ENCODE measurements at places on chromosomes 2 and 18.

DNA sequence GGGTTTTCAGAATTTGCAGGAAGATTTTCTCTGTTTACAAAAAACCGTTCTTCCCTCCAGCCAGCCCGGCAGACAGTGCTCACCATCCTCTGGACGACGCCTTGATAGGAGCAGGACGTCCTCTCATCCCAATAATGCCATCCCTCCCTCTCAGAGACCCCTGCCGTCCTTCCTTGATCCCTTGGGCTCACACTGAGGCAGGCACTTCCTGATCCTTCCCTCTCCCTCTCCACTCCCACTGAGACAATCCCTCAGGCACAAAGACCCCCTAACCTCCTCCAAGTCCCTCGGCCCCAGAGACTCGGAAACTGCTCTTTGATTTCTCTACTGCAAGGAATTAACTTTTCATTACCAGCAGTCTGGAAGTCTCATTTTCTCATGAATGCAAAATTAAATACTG is 42.5 kb downstream of the PAX3 start:
- DNase-seq, result no peak

GRCh38 chr2:26917135-26917836 is 53.2 kb upstream of the MAPRE3 start:
- no peak for DNase-seq

DNA sequence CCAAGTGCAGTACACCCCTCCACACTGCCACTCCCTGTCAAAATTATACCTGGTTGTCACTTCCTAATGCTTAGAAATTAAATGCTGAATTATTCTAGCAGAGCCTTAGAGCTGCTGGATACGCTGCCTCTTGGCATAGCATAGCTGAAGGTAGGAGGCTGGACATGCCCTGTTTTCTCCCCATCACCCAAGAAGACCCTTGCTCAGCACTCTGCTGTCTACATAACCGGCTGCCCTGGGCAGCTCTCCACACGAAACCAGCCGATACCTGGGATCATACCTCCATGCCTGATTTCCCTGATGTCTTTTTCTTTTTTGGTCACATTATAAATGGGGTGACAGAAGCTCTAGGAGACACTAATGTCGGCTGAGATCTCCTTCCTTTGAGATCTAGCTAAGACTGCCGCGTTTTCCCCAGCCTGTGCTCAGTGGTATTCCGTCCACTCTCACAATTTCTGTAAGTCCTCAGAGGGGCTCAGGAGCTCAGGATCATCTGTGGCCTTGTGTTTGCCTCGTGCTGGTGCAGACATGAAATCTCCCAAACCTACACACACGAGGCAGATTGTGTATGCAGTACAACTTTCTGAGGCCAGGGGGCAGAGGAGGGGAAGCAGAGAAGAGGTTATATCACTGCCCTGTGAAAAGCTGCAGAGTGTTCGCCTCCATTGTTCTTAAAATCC is 13.5 kb upstream of the ZAP70 start:
- no peak for DNase-seq

DNA sequence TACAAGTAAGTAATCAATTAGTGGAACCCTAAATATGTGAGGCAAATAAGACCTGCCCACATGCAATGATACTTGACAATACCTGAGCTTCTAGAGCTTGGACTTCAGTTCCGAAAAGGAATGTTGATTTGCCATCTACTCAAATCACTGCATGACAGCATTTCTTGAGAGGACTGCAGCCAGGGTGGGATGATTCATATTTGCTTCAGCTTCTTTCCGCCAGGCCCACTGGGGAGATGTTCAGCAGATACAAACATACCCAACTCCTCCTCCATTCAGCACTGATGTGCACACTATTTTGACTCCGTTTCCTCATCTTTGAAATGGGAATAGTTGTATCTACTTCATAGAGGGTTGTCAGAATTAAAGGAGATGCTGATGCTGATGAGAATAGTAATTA is 28.8 kb upstream of the TMEM177 start:
- no peak for DNase-seq

- DNase-seq, result no peak
Measured at GRCh38 chr2:163077241-163077640, 238.7 kb upstream of the KCNH7 start.

- DNase-seq, result no peak
Measured at GRCh38 chr2:21317131-21317530, 193.4 kb downstream of the TDRD15 start.

DNA sequence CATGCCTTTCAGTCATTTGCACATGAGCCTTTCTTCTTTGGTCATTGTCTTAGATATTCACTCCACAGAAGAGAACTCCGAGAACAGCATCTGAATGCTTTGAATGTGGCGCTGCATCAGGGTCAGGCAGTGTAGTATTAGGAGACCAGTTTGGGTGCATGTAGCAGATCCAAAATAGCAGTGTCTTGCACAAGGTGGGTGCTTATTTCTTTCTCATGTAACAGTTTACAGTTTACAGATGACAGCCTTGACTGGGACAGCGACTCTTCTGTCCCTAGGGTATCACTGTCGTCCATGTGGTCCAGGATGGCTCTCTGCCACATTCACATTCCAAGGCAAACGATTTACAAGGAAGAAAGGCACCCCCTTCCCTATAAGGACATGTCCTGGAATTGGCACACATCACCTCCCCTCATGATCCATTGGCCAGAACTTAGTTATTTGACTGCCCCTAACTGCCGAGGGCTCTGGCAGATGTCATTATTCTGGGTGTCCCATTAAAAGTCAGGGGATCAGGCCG is 101.0 kb downstream of the STPG4 start:
- DNase-seq, result no peak

DNA sequence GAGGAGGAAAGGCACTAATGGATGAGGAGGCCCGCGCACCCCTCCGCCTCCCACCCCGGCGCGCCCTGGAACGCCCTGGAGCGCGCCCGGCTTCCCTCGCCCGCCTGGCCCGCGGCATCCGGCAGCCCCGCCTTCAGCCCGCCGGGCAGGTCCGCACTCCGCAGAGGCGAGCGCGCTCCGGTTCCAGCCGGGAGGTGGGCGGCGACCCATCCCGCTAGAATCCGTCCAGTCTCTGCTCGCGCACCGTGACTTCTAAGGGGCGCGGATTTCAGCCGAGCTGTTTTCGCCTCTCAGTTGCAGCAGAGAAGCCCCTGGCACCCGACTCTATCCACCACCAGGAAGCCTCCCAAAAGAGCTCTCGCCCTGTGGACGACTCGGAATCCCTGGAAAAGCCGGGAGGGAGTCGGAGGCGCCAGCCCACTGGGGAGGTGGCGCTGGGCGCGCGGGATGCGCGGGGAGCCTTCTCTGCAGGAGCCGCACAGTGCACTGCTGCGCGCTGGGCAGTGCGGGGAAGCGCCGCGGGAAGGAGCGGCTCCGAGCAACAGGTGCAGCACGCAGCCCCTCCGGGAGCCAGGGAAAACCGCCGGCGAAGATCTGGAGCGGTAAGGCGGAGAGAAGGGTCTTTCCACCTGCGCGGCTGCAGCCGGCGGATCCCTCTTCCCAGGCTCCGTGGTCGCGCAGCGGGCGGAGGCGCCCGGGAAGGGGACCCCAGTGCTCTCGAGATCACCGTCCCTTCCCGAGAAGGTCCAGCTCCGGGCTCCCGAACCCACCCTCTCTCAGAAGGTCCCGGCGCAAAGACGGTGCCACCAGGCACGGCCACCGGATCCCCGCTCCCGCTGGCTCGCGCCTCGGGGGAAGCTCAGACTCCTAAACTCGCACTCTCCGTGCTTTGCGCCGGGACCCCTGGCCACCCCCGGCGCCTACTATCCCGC is at the start of gene GALR1:
Gene GALR1 (plus strand): TSS at position 280 of the 932 bp plus-strand sequence. CDS start 701 bp downstream, outside the sequence.
- DNase-seq, result no peak

GRCh38 chr2:99605036-99605435 is 115.2 kb upstream of the REV1 start:
- no peak for DNase-seq

DNA sequence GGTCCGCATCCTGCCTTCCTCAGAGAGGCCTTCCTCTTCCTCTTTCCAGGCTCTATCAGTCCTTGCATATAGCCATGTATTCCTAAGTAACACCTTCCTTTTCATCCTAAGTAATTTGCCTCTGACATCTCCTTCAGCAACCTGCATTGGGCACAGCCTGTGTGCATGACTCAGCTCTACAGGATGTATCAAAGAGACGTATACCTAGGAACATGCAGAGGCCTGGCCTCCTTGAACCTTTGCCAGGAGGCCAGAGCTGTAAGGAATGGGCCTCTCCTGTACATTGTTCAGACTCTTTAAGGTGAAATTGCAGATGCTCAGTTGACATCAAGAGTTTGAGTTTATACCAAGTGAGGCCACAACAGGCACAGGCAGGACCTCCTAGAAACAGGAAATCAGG is 76.0 kb upstream of the CELF4 start:
- no peak for DNase-seq

- DNase-seq, result no peak
Measured at GRCh38 chr2:237585590-237586221, 4.8 kb downstream of the RAB17 start.

GRCh38 chr2:155748131-155748530 is 584.4 kb downstream of the NR4A2 start:
- no peak for DNase-seq

DNA sequence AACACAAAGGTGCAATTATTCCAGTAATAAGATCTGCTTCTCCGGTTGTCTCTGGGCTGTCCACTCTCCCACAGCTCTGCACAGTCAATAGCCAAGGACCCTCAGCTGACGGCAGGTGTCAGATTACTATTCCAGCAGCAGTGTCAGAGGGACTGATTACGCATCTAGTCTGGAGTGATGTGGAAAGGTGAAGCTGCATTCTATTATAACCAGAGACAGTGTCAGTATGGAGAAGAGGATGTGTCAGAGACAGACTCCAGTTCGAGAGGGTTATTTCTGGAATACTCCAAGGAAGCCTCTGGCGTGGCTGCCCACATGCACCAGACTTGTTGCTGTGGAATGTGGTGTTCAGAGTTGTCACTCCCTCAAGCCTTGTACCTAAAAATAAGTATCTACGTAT is 163.6 kb upstream of the TMEM200C start:
- peak; percentile 40 for DNase-seq

DNA sequence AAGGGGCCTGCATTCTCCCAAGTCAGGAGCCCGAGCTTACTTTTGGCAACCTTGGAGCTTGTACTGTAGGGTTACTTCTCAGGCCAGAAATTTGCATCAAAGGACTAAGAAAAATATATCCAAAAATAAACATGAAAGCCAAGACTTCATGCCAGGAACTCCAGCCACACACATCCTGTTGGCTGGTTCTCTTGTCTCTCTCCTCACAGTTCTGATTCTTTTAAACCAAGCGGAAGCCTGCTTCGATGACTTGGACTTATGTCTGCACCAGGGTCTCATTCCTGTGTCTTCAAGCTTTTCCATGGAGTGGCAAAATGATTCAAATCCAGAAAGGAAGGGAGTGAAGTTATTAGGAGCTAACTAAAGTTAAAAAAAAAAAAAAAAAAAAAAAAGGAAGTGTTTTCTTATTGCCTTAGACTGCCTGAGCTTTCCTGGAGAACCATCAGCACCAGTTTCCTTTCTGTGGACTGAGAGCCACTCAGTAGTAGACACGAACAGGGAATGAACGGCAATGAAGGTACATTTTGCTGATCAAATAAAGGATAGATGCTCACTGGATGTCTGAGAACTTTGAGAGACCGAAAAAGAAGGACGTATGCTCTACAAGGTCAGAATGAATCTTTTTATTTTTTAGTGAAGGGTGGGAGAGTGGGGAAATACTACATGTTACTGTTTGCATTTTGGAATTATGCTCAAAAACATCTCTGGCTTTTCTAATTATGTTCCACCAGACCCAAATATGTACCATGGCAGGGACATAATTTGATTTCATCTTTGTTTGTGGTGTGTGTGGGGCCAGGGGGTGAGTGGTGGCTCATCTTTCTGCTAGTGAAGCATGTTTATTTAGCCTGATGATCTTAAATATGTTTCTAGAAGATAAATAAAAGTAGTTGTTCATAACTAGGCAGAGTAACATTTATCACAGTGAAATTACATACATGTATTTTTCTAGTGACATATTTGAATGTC is 86.0 kb downstream of the RAPGEF4 start:
- no peak for DNase-seq

DNA sequence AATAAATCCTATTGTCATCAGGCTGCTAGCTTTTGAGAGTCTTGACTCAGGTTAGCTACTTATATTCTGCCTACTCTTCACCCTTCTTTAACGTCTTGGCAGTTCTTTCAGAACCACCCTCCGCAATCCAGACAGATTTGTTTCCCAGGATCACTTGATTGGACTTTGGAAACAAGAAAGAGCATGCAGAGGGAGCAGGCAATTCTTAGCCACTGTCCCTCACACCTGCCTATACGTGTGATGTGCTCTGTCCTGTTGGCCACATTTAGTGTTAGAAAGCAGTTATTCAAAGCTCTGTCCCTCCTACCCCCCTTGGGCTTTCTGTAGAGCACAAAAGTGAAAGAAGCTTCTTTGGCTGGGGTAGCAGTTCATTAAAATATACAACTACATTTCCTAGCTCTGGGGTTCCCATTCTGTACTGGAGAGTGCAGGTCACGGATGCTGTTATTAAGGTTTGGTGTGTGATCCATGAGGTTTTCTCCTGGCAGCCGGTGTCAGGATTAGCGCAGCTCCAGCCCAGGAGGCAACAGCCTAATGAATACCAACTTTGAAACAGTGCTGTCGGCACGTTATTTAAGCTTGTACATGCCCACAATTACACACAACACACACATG is 6.3 kb downstream of the FZD5 start:
- no peak for DNase-seq

DNA sequence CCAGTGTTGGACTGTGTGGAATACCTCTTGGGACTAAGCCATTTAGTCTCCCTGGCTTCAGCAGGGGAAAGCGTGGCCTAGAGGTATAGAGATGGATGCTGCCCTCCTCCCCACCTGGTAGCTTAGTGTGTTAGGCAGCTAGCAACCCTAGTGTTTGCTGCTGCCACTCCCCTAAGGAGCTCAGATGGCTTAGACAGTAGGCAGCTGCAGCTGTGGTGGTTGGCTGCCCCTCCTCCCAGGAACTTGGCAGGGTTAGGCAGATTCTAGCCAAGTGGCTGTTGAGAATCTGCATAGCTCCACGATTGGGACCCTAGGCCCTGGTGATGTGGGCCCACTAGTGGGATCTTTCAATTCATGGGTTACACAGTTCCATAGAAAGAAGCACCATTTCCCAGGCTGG is 550.4 kb upstream of the CHAC2 start:
- no peak for DNase-seq

DNA sequence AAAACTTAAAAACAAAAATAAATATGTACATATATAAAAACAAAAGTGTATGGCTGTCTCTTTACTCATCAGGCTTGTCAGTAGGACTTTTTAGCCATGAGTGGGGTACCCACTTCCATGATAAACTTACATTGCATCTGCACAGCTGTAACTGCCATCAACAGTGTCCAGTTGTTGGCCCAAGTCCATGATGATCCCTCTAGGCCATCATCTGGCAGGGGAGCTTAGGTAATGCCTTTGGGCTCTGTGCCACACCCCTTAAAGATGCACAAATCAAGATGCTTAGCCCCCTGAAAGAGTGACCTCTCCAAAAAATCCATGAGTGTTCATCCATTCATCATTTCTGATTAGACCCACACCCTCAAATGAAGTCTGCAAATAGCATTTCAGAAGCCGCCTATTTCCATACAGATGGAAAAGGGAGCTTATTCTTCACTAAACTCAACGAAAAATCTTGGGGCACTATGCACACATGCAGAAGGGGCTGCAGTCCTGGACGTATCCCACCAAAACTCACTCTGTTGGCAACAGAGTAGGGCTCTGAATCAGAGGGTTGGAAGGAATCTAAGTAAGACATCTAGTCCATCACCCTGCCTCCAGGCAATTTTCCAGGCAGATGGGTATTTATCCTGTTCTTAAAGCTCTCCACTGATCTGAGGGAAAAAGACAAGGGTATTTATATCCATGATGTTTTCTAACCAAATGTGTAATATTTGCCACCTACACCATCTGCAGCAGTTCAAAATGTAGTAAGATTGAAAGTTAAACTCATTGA is 691.0 kb downstream of the ZEB2 start:
- no peak for DNase-seq

GRCh38 chr2:27807476-27807875 is 36.0 kb downstream of the MRPL33 start:
- DNase-seq, result no peak
